ENCODE measurements at places on chromosomes 11 and 22.

DNA sequence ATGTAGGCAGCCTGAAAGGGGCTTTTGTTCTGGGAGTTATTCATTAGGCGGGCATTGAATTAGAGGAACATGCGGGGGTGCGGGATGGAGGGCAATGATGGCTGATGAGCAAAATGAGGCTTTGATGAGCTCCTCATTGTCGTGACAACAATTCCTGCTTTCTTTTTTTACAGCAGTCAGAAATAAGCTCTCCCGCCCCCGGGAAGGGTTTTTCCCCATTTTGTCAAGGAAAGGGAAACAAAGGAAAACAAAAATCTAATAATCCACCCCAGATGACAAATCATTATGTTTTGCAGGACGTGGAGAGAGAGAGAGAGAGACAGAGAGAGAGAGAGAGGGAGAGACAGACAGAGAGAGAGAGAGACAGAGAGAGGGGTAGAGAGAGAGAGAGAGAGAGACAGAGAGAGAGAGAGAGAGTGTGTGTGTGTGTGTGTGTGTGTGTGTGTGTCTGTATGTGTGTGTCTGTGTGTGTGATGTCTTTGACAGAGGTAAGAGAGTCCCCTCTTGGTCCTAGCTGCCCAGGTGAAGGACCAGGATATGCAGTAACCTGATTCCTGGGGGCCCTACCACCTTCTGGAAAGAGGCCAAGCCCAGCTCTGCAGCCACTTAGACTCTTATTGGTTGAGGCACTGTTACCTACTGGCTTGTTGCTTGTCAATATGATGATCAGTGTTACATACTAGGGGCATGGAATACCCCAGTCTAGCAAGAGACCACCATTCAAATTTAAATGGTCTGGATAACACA, 46.7 kb upstream of the PARVA start:
- DNase-seq: peak; percentile 81

GRCh38 chr22:38412435-38413084, 42.4 kb downstream of the KCNJ4 start:
- no peak for DNase-seq

GRCh38 chr22:41446057-41446501, 522 bp downstream of the TOB2 start:
- peak; percentile 55 for DNase-seq

DNA sequence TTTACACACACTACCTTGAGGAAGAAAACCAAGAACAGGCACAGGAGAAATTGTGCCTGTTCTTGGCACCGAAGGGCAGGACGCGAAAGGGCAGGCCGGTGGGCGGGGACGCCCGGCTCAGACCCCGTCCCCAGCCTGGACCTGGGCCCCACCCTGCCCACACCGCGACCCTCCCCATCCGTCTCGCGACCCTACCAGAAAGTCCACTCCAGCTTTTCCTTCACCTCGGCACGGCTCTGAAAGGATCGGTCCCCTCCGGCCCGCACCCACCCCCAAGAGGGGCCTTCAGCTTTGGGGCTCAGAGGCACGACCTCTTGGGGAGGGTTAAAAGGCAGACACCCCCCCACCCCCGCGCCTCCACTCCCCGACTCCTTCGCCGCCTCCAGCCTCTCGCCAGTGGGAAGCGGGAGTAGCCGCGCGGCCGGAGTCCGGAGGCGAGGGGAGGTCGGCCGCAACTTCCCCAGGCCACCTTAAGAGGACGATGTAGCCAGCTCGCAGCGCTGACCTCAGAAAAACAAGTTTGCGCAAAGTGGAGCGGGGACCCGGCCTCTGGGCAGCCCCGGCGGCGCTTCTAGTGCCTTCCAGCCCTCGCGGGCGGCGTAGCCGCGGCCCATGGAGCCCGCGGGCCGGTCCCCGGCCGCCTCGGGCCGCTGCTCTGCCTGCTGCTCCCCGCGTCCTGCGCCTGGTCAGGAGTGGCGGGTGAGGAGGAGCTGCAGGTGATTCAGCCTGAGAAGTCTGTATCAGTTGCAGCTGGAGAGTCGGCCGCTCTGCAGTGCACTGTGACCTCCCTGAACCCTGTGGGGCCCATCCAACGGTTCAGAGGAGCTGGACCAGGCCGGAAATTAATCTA, 4.4 kb downstream of the SEC14L6 start:
- DNase-seq: peak; percentile 54
